NCI-H510A (cell line): ENCODE measurements at places on chromosomes 7 and 10.
A peak's percentile ranks its signal among the peaks of the same experiment; 100 is the strongest.

- DNase-seq = no peak
Observed at GRCh38 chr7:113775401-113775800, 143.4 kb downstream of the PPP1R3A start.

GRCh38 chr7:140570120-140570519, 70.5 kb downstream of the DENND2A start:
- no peak for DNase-seq

DNA sequence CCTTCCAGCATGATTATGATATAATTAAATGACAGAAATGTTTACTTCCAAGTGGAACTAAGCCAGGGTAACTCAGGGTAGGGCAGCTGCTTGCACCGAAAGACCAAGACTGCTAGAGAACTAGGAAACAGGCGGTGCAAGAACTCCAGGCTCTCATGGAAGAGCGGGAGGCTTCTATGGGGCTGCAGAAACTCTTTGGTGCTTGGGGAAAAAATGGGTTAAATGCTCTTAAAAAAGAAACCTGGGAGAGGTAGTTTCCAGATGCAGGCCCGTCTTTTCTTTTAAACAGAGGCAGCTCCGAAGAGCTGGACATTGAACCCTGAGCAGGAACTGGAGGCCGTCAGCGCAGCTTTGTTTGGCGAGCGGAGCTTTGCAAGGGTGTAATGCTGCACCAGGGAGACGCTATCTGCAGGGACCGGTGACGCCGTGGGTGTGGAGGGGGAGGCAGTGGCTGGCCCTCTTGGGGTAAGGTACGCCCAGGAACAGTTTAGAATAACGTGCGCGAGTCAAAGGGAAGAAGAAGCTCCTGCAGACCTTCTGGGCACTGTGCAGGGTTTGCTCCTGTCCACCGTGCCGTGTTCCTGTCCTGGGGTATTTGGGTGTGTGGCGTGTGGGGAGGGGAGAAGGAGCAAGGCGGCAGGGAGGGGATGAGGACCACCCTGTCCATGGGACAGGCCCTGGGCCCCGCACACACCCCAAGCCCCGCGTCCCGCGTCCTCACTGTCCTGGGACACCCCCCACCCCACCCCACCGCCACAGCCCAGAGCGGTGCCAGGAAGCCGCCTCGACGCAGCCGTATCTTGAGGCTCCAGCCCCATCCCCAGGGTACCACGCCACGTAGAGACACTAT, 59.0 kb downstream of the EGFR start:
- DNase-seq = no peak

- no peak for DNase-seq
Observed at GRCh38 chr10:12561720-12562119, 212.4 kb downstream of the CAMK1D start.

DNA sequence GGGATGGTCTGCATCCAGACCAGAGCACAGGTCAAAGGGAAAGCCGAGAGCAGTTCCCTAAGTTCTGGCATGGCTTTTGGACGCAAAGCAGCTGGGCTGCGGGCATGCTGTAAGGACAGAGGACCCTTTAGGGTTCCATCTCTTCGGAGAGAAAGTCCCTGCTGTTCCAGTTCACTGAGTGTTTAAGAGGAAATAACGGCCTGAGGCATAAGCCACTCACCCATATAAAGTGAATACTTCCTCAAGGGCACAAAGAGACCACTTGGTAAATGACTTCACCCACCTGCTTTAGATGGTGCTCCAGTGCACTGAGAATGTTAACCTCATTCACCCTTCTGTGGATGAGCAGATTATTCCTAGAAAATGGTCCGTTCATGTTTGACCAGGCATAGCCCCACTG, 586.7 kb upstream of the GALNT17 start:
- DNase-seq = no peak

GRCh38 chr7:148191391-148192065, 399.0 kb upstream of the C7orf33 start:
- no peak for DNase-seq

- no peak for DNase-seq
Observed at GRCh38 chr10:72784551-72785351, 92.8 kb downstream of the MCU start.

GRCh38 chr10:109328001-109328400, 595.3 kb downstream of the XPNPEP1 start:
- no peak for DNase-seq

DNA sequence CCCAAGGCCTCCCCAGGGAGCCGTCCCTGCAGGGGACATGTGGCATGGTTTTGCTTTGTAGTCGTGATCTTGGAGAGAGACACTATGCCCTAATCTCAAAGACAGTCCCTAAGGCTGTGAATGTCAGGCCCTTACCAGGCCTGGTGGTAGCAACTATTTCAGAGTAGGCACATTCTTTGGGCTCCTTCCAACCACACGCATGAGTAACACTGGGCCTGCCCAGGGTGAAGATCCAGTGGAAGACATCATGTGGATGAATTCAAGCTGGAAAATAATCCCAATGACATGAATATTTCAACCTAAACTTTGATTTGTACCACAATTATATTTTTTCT, 39.5 kb upstream of the INSIG1 start:
- DNase-seq = no peak

DNA sequence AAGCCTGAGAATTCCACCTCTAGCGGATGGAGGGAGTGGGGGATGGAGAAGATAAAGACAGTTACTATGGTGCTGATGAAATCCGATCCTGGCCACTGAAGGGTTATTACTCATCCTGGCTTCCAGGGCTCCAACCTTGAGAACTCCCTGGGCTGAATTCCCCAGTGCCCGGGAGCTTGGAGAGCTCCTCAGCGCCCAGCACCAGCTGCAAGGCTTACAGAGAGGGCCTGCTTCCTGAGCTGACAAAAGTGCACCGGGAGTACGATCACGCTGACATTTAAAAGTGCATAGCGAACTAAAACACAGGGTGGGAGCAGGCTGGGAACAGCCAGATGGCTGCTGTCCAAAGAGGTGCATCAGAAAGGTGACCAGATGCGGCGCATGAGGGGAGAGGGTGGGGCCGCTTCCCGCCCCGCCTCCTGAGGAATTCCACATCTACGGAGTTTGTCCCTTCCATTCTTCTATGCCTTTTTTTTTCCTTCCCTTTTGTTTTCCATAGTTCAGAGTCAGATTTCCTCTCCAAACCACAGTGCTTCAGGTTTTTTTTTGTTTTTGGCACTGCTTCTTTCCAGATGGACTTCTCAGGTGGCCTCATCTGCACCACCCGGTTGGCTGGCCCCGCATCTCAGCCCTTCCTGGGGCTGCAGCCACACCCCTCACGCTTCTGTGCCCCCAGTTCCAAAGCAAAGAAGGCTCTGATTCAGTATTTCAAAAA, 62.4 kb upstream of the MKRN1 start:
- DNase-seq = peak; percentile 77

DNA sequence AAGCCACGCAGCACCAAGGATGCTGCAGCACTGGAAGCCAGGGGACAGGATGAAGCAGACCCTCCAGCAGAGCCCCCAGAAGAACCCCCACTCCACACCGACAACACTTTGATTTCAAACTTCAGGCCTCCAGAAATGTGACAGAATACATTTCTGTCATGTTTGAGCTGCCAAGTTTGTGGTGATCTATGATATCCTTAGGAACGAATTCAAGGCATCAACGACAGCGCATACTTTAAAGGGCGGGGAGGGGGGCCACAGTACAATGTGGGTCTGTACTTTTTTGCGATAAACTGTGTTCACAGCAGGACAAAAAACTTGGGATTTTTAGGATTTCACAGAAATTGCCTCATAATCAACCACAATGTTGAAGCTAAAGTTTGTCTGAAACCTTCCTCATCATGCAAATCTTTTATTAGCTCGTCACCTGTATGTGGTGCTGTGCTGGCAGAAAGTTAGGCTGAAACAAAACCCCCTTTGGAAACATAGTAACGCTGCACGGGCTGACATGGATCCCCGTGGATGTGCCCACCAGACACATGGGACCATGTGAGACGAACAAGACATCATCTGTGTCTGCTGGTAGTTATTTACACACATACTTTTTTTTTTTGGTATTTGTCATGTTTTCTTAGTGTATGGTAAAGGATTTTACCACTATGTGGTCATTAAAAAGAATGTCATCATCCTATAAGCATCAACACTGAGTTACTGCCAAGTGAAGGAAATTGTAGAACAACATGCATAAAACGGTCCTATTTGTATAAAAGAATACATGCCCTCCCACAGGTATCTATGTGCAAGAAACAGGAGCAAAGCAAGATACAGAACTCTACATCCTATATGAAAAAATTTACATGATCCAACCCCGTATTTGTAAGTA, 113.3 kb upstream of the AFAP1L2 start:
- DNase-seq = no peak

DNA sequence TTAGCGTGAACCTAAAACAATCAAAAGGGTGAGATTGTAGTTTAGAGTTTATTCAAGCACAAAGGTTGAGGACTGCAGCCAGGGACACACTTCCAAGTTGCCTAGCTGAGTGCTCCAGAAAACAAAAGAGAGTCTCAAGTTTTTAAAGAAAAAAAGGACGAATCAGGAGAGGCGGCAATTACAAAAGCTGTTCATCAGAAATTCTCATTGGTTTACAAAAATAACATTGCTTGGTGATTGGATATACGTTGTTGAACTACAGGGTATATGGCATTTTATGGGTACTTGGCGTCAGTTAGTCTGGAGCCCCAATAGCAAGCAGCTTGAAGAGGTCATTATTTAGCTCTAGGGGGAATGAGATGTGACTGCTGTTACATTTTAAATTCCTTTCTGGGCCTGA, 11.5 kb downstream of the ZNF438 start:
- no peak for DNase-seq

- DNase-seq = no peak
Observed at GRCh38 chr10:30238836-30239235, 110.2 kb downstream of the MTPAP start.

DNA sequence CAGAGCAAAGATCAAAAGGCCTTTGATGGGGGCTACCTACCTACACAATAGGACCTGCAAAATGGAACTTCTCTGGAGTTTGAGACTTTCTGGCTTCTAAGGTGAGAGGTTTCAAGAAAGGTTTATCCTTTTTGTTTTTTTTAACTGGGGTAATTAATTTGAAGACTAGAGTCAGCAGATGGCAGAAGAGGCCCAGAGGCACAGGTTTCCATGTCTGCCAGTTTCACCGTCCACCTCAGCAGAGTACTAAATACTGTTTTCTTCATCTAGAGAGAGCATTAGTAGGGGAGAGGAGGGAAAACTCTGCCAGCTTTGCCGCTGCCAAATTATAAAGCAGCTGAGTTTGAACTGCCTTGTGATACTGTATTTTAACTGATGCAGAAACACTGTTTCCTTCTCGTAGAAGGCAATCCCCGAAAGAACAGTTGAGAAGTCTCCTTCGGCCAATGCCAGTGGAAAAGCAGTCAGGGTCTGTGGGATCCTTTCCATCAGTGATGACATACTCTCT, 138.7 kb downstream of the SLC25A13 start:
- DNase-seq = no peak

DNA sequence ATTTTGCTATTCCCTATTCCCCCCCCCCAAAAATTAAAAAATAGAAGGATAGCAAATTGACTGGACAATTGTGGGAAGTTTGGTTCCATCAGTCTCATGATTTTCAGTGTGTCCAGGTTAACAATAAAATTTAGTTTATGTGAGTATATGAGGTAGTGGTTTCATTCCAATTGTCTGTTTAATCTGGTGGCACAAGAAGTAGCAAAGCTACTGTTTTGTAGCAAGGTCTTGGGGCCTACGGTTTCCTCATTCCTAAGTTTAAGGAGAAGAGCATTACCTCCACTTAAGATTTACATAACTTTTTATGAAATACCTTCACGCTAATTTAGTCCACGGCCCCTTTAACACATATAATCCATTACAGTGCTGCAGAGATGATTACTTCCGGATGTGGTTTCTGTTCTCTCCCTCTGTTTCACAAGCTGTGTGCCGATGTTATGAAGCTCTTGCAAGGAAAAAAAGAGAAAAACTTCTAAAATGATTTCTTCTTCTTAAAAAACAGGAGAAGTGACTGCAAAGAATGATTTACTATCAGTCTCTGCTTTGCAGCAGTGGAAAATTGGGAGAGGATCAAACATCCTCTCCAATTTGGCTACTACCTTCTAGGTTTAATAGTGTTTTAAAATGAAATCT, 32.7 kb upstream of the NPVF start:
- no peak for DNase-seq

- DNase-seq = no peak
Observed at GRCh38 chr7:28510026-28510369, 97.7 kb downstream of the CREB5 start.

- no peak for DNase-seq
Observed at GRCh38 chr10:22174442-22174841, 43.4 kb downstream of the EBLN1 start.

GRCh38 chr10:50522908-50523307, 100.8 kb downstream of the SGMS1 start:
- no peak for DNase-seq

- DNase-seq = no peak
Observed at GRCh38 chr10:88999625-89000024, 9.0 kb downstream of the FAS start.

DNA sequence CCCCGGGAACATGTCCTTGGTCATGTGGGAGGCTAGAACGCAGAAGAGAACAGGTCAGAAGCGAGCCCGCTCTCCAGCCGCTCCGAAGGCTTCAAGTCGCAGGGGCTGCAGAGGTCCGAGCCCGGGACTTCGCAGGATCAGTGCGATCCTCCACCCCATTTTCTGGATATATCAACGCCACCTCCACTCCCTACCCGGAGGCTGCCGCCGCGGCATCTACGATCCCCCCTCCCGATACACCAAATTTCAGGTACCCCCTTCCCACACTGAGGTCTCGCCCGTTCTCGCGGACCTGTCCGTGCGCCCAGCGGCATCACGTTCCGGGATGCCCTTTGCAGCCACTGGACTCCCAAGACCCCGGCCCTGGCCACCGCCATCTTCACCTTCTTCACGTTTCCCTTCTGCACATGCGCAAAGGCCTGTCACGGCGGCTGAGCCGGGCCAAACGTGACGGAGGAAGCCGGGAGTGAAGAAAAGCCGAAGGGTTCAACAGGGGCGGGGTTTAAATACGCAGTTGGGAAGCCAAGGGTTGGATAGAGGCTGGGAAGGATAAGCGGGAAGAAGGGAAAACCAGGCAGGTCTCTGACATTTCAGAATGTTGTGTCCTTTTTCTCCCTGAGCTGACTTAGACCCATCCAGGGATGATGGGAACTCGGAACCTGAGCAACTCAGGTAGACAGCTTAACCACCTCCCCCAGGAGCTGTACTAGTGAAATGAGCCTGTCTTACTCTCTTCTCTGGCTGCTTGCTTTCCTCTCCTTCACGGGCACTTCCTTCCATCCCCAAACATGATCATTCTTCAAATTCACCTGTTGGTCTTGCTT, at the start of gene NDUFB8:
NDUFB8 (minus strand) TSS at position 397 of the 824 bp plus-strand sequence; CDS start at position 377, 20 bp downstream.
- DNase-seq = peak; percentile 71

- no peak for DNase-seq
Observed at GRCh38 chr7:78779788-78780187, 673.7 kb downstream of the MAGI2 start.

- no peak for DNase-seq
Observed at GRCh38 chr7:19128856-19129255, 11.4 kb upstream of the TWIST1 start.
